K562 (cell line): ENCODE measurements at places on chromosomes 11 and 22. TPM values are rescaled to one million over a fixed set of nuclear protein-coding genes. Genes with fewer than 3 reads are reported as not detected.

DNA sequence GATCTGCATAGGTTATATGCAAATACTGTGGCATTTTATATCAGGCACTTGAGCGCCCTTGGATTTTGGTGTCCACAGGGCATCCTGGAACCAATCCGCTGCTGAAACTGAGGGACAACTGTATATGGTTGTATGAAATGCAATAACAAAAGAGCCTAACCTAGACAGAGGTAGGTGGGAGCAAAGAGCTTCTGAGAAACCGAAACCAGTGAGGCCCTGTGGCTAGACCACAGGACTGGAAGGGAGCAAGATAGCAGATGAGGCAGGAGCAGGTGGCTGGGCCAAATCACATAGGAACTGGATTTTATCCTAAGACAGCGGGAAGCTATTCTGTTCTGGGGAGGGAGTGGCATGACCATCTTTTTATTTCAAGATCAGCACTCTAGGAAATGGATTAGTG lies 30.1 kb downstream of the RCN1 start:
- DNase-seq, result no peak
- H3K4me1 ChIP-seq, result no peaks in the 10 kb centered on the region
- no peaks in the 10 kb centered on the region for H3K36me3 ChIP-seq
- H3K27ac ChIP-seq, result no peak overlapping the region
- no peak overlapping the region for H3K4me3 ChIP-seq

DNA sequence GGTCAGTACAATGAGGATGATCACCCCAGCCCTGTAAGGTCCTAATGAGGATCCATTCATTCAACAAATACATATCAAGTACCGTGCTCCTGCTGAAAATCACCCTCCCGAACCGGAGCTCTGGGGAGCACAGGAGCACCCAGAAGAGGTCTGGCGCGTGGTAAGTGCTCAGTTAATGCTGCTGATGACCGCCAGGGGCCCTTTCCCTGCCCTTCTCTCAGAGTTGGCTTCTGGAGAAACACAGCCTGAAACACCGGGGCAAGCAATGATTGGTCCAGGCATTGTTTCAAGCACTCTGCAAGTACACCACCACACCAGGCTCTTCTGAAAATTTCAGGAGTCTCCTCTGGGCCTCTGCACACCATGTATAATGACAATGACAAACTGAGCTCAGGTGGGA lies 3.8 kb upstream of the CCDC86 start:
- H3K36me3 ChIP-seq, result no peaks in the 10 kb centered on the region
- H3K27ac ChIP-seq, result no peak overlapping the region
- peak; percentile 61 for DNase-seq
- peaks cover 19% of the 10 kb centered on the region for H3K4me1 ChIP-seq
- H3K27me3 ChIP-seq, result no peaks in the 10 kb centered on the region

GRCh38 chr22:20532256-20532993 lies 25.0 kb downstream of the MED15 start:
- no peaks in the 10 kb centered on the region for H3K27me3 ChIP-seq
- no peak overlapping the region; the same call in 2 of the 3 replicates for H3K27ac ChIP-seq
- H3K4me1 ChIP-seq, result peaks cover under 1% of the 10 kb centered on the region; the same call in 1 of the 3 replicates
- H3K36me3 ChIP-seq, result peaks cover 79% of the 10 kb centered on the region
- H3K4me3 ChIP-seq, result no peak overlapping the region

GRCh38 chr11:24295360-24295759 lies 201.5 kb upstream of the LUZP2 start:
- no peaks in the 10 kb centered on the region for H3K4me1 ChIP-seq
- H3K36me3 ChIP-seq, result no peaks in the 10 kb centered on the region
- no peak for DNase-seq
- no peak overlapping the region for H3K4me3 ChIP-seq
- no peaks in the 10 kb centered on the region for H3K27me3 ChIP-seq
- no peak overlapping the region for H3K27ac ChIP-seq

GRCh38 chr11:131246663-131247062 lies 123.8 kb upstream of the NTM start:
- H3K4me3 ChIP-seq, result no peak overlapping the region
- H3K4me1 ChIP-seq, result no peaks in the 10 kb centered on the region
- DNase-seq, result peak; percentile 45

GRCh38 chr11:103652013-103652412 lies 384.4 kb upstream of the DDI1 start:
- H3K4me3 ChIP-seq, result no peak overlapping the region
- no peaks in the 10 kb centered on the region for H3K4me1 ChIP-seq
- no peaks in the 10 kb centered on the region for H3K27me3 ChIP-seq
- no peak for DNase-seq
- no peak overlapping the region for H3K27ac ChIP-seq
- H3K36me3 ChIP-seq, result no peaks in the 10 kb centered on the region

GRCh38 chr11:134578807-134579723 lies 167.0 kb upstream of the B3GAT1 start:
- peaks cover 63% of the 10 kb centered on the region for H3K27me3 ChIP-seq
- DNase-seq, result no peak
- H3K4me1 ChIP-seq, result no peaks in the 10 kb centered on the region
- no peaks in the 10 kb centered on the region for H3K36me3 ChIP-seq
- no peak overlapping the region for H3K27ac ChIP-seq

- no peak overlapping the region for H3K4me3 ChIP-seq
- no peak for DNase-seq
- no peaks in the 10 kb centered on the region for H3K4me1 ChIP-seq
- H3K27ac ChIP-seq, result no peak overlapping the region
- H3K27me3 ChIP-seq, result no peaks in the 10 kb centered on the region
These were observed 30.4 kb downstream of the TBC1D22A start for GRCh38 chr22:46792841-46793261.

GRCh38 chr11:7844986-7845385 lies 48.2 kb upstream of the OR5P2 start:
- no peak for DNase-seq
- no peaks in the 10 kb centered on the region for H3K36me3 ChIP-seq
- H3K27ac ChIP-seq, result no peak overlapping the region
- H3K27me3 ChIP-seq, result no peaks in the 10 kb centered on the region
- H3K4me3 ChIP-seq, result no peak overlapping the region

DNA sequence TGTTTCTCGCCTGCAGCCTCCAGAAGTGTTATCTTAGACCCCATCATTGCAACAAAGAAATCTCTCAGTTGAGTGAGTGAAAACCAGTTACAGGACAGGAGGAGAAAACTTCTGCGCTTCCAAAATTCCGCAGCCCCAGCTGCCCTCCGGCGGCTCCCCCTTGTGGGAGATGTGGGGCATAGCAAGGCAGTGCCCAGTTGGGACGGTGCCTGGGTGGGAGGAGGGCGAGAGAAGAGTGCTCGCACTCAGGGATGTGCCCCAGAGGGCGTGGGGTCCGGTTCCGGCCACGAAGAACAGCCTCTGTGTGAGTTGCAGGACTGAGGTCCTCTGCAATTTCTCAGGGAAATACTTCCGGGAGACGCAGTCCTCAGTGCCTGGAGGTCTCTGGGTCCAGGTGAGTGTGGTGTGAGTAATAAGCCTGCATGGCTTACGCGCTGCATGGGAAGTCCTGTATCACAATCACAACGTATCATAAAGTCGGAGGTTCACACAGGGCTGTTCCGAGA lies 87.0 kb upstream of the BLID start:
- peak; percentile 16 for DNase-seq
- no peak overlapping the region for H3K4me3 ChIP-seq
- H3K36me3 ChIP-seq, result no peaks in the 10 kb centered on the region
- H3K4me1 ChIP-seq, result no peaks in the 10 kb centered on the region
- no peak overlapping the region for H3K27ac ChIP-seq

DNA sequence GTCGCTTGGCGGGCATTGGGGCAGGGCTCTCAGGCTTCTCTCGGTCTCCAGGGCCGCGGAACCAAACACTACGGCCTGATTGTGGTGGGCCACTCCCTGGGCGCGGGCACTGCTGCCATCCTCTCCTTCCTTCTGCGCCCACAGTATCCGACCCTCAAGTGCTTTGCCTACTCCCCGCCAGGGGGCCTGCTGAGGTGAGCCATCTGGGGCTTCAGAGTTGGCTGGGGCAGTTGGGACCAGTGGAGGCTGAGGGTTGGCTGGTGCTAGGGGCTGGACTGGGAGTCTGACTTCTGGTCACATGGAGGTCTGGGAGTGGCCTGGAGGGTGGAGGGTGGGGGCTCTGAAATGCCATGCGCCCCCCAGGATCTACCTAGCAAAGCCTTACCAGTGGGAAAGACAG lies 15.3 kb upstream of the MYRF start:
- peaks cover 51% of the 10 kb centered on the region for H3K4me1 ChIP-seq
- H3K4me3 ChIP-seq, result no peak overlapping the region
- peak; percentile 60 for DNase-seq
- H3K27ac ChIP-seq, result no peak overlapping the region

DNA sequence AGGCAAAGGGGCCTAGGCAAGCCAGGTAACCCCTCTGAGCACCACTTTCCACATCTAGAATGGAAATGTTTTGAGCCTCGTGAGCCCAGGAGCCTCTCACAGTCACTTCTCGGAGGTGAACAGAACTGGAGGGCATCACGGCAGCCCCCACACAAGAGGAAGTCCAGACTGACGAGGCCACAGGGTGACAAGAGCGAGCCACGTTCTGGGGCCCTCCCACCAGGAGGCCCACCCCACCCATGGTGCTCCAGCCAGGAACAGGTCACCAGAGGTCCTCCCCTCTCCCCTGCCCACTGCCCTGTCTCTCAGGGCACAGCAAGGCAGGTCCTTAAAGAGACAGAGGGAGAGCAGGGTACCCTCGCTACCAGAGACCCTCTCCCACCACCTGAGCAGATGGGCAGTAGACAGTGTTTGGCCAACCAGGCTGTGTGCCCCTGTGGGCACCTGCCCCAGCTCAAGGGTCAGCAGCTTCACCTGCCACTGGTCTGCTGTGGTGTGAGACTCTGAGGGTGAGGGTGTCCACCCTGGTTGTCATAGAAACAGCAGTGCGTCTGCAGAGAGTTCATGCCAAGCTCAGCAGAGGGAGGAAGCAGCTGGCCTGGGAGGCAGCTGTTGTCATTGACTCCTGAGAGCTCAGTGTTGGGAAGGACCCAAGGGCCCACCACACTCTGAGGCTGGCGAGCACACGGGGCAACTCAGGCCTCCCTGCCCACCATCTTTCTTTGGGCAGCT lies 31.4 kb downstream of the RSPH14 start:
- H3K27me3 ChIP-seq, result peaks cover 100% of the 10 kb centered on the region
- no peaks in the 10 kb centered on the region for H3K36me3 ChIP-seq

DNA sequence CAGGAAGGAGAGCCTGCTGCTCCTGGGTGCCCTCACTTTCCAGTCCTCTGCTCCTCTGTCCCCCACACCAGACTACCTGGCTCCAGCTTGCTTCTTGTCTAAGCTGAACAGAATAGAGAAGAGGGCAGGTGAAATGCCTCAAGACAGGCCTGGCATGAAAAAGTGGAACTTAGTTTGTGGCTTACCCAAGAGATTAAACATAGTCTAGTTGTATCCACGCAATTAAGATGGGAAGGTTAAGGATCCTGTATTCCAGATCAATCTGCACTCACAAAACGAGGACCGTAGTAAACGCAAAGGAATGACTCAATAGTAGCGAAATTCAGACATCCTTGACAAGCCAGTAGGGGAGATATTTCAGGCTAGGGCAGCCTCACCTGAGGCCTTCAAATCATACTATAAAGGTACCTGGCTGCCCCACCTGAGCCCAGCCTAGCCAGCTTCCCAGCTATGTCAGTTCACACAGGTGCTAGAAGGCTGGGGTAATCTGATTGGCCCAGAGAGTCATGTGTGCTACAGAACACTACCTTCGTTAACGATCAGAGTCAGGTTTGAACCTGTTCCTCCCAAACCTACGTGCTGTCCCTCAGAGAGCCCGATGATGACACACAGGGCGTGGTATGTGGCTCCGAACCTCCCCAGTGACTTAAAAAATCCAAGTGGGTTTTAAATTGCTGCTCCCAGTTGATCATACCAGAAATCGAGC lies 46.5 kb downstream of the AHNAK start:
- H3K4me1 ChIP-seq, result peaks cover 56% of the 10 kb centered on the region; the same call in 2 of the 3 replicates
- no peaks in the 10 kb centered on the region for H3K36me3 ChIP-seq
- H3K27me3 ChIP-seq, result no peaks in the 10 kb centered on the region
- H3K4me3 ChIP-seq, result no peak overlapping the region
- DNase-seq, result peak; percentile 66
- peak overlapping the region; percentile 59; the same call in 2 of the 3 replicates for H3K27ac ChIP-seq

DNA sequence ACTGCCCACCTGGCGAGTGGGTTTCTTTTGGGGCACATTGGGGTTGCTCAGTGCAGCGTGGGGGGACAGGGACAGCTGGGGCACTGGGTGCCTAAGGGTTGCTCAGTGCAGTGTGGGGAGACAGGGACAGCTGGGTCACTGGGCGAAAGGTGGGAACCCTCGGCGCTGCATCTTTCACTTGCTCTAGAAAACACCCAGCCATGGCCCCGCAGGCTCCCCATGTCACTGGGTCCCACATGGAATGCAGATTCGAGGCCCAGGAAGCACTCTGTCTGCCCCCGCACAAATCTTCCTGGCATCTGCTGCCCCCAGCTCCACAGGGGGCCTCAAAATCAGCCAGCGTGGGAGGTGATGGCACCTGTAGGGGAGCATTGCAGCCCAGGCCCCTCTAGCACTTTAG lies 229.3 kb downstream of the BRD1 start:
- no peak for DNase-seq
- H3K27ac ChIP-seq, result no peak overlapping the region
- H3K4me3 ChIP-seq, result no peak overlapping the region
- peaks cover 52% of the 10 kb centered on the region for H3K36me3 ChIP-seq
- no peaks in the 10 kb centered on the region for H3K4me1 ChIP-seq

GRCh38 chr11:109914809-109915653 lies 178.2 kb upstream of the ZC3H12C start:
- no peaks in the 10 kb centered on the region for H3K27me3 ChIP-seq
- DNase-seq, result peak; percentile 15
- H3K36me3 ChIP-seq, result no peaks in the 10 kb centered on the region
- H3K4me1 ChIP-seq, result peaks cover 2% of the 10 kb centered on the region; the same call in 1 of the 3 replicates
- 0 out of 3 replicates have a peak overlapping the region, but pooled peaks have one; percentile 13 for H3K27ac ChIP-seq

DNA sequence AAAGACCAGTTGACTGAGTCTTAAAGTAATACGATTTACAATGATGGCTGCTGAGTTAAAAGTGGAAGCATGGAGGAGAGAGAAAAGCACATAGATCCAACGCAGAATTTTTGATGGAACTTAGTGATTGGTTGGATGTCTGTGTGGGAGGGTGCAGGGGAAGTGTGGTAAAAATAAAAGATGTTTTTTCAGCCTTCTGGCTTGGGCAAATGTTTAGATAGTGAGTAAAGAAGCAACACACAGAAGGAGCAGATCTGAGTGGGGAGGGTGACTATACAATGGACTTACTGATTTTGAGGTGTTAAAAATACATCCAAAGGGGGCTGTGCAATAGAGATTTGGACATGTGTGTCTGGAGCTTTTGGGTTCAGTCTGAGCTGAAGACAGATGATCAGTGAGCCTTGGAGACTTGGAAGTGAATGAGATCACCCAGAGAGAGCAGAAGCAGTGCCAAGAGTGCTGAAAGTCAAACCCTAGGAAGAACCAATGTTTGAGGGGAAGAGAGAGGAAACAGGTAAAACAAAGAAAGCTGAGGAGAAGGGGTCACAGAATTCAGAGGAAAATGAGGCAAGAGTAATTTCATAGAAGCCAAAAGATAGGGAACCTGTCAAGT lies 8.6 kb downstream of the GRIA4 start:
- no peaks in the 10 kb centered on the region for H3K36me3 ChIP-seq
- no peaks in the 10 kb centered on the region for H3K4me1 ChIP-seq
- no peak overlapping the region for H3K27ac ChIP-seq
- no peaks in the 10 kb centered on the region for H3K27me3 ChIP-seq
- no peak for DNase-seq

Gene CNTN5
- polyA plus RNA-seq, result not detected in 2 replicates

Gene AMBRA1
- 8.9 and 9.9 TPM in 2 replicates for polyA plus RNA-seq

Gene MS4A4A
- polyA plus RNA-seq, result 5.8 and 10.0 TPM in 2 replicates

Gene ACCS
- polyA plus RNA-seq, result 25.9 and 29.9 TPM in 2 replicates

Gene SOX6
- 3.4 and 4.7 TPM in 2 replicates for polyA plus RNA-seq

Gene PHOX2A
- polyA plus RNA-seq, result not detected in 2 replicates

Gene RCOR2
- polyA plus RNA-seq, result 2.8 and 4.2 TPM in 2 replicates
